ENCODE measurements at places on chromosomes 7 and 10.
A peak's percentile ranks its signal among the peaks of the same experiment; 100 is the strongest.

GRCh38 chr7:103065667-103066066 is 8.9 kb downstream of the FBXL13 start:
- DNase-seq = peak; percentile 11

DNA sequence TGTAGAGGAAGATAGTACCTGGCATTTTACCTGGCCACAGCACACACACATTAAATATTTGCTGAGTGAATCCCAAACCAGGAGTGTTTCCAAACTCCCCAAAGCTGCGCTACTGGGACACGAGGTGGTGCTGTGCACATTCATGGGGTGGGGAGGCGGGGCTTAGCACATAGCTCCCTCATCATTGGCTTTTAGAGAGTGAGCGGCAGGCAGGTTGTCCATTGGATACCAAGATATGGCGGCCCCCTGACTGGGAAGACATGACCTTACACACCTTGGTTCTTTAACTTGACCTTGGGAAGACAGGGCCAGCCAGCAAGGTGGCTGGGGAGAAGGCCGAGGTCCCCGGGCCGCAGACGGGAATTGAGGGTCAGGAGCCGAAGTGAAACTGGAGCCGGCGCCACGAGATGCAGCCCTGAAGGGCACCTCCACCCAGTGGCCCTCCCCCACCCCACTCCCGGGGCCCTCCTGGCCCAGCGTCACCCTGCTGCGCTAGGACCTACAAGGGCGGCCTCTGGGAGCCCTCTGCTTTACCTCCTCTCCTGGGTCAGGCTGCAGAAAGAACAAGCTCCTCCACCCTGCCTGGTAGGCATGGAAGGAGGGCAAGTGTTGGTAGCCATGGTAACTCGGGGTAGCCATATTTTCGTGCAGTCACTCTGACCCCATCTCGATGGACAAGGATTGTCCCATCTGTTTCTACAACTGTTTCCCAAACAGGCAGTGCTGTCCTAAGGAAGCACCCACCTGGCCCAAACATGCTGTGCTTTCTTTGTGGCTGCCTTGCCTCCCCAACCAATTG is 24.0 kb downstream of the TMEM176A start:
- no peak for DNase-seq

GRCh38 chr7:45606931-45607330 is 32.8 kb downstream of the ADCY1 start:
- no peak for DNase-seq

- no peak for DNase-seq
Observed at GRCh38 chr7:82078807-82079206, 309.0 kb upstream of the HGF start.

DNA sequence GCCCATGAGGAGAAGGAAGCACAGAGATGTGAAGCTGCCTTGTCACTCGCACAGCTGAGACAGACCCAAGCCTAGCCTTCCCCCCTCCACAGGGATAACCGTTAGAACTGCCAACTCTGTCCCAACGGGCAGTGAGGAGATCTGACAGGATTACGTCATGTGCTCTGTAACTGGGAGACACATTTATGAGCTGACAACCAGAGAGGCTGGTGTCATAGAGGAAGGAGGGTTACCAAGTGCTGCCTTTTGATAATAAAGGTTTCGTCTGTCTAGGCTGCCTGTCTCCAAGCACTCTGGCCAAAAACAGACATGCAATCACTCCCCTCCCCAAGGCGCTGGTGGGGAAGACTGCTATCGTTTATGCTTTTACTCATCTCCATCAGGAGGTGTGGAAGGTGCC is 165.9 kb downstream of the PLXNA4 start:
- DNase-seq = no peak

- DNase-seq = no peak
Observed at GRCh38 chr7:104328296-104328969, at the start of gene LHFPL3. Gene LHFPL3 (plus strand): TSS chr7:104328603.

GRCh38 chr7:157177333-157177982 is 38.7 kb downstream of the UBE3C start:
- no peak for DNase-seq
